Fibroblast of lung (primary cell): ENCODE measurements at places on chromosomes 16 and 17. TPM values are rescaled to one million over a fixed set of nuclear protein-coding genes. Genes with fewer than 3 reads are reported as not detected.

SMPD3 gene
- total RNA-seq = under 0.01 TPM in 2 replicates

C16orf46 gene
- total RNA-seq = 0.51 TPM in 1 of 2 replicates, not detected in the other

UMOD gene
- total RNA-seq = not detected in 2 replicates

DNA sequence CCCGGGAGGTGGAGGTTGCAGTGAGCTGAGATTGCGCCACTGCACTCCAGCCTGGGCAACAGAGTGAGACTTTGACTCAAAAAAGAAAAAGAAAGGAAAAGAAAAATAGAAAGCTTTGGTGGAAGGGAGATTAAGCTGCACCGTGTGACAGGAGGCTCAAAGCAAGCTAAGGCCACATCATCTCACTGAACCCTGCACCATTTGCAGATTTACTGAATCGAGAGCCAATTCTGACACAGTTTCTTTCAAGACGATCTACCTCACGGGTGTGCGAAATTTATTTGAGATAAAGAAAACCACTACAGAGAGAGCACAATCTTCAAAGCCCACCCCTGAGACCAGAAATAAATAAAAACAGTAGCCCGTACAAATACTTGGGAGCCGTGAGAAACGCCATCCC, 49.6 kb downstream of the RTN4RL1 start:
- DNase-seq = no peak

DNA sequence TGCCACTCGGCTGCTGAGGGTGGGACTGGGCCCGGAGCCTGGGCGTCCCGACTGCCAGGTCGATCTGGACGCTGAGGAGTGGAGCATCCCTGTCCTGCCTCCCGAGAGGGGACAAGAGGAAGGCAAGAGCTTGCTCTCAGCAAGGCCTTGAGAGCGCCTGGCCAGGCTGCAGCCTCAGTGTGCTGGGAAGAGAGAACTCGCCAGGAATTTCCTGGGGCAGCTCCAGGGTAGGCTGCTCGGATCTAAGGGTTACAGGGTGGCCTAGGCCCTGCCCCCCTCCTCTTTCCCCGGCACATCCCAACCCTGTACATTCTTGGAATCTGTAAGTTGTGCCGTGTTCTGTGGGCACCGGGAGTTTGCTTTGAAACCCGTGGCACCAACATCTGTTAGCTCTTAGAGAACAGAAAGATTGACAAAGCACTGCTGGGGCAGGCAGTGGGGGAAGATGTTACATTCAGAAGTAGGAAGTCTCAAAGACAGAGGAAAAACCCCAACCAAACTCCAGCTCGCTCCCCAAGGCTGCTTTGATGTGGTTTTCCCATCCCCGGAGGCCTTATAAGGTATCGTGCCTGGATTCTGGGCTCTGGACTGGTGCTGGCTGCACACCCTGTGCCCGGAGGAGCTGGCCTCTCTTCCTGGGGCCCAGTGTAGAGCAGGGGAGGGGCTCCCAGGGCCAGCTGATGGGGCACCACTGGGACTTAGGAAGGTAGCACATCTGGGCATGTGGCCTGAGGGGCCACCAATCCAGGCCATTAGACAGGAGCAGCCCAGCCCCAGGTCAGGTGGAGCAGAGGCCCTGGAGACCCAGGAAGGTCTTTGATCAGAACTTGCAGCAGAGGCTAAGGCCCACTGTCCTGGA, 55.2 kb downstream of the NKD1 start:
- DNase-seq = peak; percentile 55

GRCh38 chr16:49556606-49557446, 183.2 kb downstream of the C16orf78 start:
- peak; percentile 54 for DNase-seq

DNA sequence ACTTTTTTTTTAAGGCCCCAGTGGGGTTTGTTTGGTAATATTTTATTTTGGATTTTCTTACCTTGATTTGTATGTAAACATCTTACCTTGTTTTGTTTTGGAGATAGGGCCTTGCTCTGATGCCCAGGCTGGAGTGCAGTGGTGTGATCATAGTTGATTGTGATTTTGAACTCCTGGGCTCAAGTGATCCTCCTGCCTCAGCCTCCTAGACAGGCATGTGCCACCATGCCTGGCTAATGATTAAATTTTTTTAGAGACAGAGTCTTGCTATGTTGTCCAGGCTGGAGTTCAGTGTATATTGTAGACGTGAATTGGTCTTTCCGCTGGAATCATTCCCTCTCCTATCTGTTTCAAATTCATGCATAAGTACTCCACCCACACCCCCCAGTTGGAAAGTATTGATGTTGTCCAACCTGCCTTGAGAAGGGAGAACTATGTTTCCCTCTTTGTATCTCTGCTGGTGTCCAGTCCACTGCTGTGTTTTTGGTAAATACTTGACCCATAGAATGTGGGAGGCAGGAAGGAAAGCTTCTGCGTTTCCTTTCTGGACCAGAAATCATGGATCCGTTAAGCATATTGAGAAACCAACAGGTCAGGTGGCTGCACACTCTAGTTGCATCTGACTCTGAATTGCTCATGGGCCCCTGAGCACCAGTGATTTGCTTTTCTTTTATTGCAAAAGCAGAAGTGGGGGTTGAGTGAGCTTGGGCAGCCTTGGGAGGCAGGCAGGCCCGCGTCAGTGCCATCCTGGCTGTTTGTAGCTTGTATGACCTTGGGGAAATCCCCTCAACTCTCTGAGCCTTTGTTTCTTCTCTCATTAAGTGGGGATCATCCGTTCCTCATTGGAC, 25.0 kb downstream of the RMI2 start:
- no peak for DNase-seq

GRCh38 chr16:10037751-10038150, 144.5 kb downstream of the GRIN2A start:
- no peak for DNase-seq
